CD4-positive, alpha-beta T cell (primary cell): ENCODE measurements at places on chromosomes 1 and 21.

DNA sequence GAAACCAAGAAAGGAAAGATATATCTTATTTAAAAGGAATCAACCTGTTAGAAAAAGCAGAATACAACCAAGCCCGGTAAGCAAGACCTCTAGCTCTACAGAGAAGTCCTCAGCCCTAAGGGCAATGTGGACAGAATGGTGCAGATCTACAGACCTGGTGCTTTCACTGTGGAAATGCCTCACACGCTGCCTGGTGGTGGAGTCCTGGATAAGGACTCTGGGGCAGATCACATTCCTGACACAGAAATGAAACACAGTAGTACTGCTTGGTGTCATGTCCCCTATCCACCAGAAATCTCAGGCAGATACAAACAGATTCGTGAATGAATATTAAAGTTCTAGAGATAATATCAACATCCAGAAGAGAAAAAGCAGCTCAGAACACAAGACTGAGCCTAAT is 6.8 kb downstream of the CNN3 start:
- H3K4me1 ChIP-seq: no peaks in the 10 kb centered on the region
- H3K27me3 ChIP-seq: peaks cover 6% of the 10 kb centered on the region
- H3K4me3 ChIP-seq: no peak overlapping the region
- H3K36me3 ChIP-seq: no peaks in the 10 kb centered on the region
- no peak overlapping the region for H3K27ac ChIP-seq
- DNase-seq: no peak

- peaks cover 15% of the 10 kb centered on the region for H3K27me3 ChIP-seq
- DNase-seq: no peak
- H3K36me3 ChIP-seq: no peaks in the 10 kb centered on the region
- H3K4me3 ChIP-seq: no peak overlapping the region
- H3K4me1 ChIP-seq: no peaks in the 10 kb centered on the region
- no peak overlapping the region for H3K27ac ChIP-seq
Observed at GRCh38 chr1:215076322-215076721, 6.2 kb upstream of the KCNK2 start.

- peaks cover 10% of the 10 kb centered on the region for H3K4me1 ChIP-seq
- no peak for DNase-seq
- no peaks in the 10 kb centered on the region for H3K27me3 ChIP-seq
- H3K4me3 ChIP-seq: no peak within 1 kb of the TSS
- no peak within 1 kb of the TSS for H3K27ac ChIP-seq
- peaks cover 23% of the 10 kb centered on the region for H3K36me3 ChIP-seq
Observed at GRCh38 chr1:41021526-41022308, at the start of gene SLFNL1. SLFNL1 (minus strand) TSS chr1:41021725; CDS start chr1:41020660, 1,065 bp downstream.

- H3K27ac ChIP-seq: no peak overlapping the region
- peaks cover under 1% of the 10 kb centered on the region for H3K27me3 ChIP-seq
- DNase-seq: no peak
Observed at GRCh38 chr1:2449636-2450454, 26.2 kb upstream of the PLCH2 start.

DNA sequence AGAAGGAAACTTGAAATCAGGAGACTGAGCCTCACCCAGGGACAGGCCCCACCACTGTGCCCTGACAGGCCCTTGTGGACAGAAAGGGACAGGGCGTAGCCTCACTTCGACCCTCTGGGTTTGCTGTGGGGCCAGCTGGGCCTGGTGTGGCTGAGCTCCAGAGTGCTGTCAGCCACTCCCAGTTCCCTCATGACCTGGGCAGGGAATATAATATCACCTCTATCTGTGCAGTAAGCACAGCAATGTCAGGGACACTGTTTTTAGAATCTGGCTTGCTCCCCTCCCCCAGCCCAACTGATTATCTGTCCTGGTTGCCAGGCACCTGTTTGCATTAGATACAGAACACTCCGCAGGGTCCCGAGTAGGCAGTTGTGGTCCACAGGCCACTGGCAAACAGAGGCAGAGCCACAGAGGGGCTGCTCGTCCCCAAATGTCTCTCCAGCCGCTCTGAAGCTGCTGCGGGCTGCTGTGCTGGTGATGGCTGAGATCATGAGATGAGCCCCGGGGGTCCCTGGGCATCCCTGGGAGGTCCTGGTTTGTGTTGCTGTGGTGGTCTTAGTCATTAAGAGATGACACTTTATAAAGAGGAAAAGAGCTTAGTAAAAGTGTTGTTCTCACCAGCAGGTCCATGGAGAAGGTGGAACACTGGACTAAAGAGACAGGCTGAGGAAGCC is 51.6 kb downstream of the ETS2 start:
- H3K27ac ChIP-seq: no peak overlapping the region
- H3K27me3 ChIP-seq: no peaks in the 10 kb centered on the region
- DNase-seq: no peak
- H3K36me3 ChIP-seq: no peaks in the 10 kb centered on the region
- no peak overlapping the region for H3K4me3 ChIP-seq
- H3K4me1 ChIP-seq: peaks cover 6% of the 10 kb centered on the region

GRCh38 chr1:54118704-54119103 is 34.1 kb downstream of the CDCP2 start:
- DNase-seq: no peak
- no peak overlapping the region for H3K27ac ChIP-seq
- no peak overlapping the region for H3K4me3 ChIP-seq
- H3K4me1 ChIP-seq: peaks cover 9% of the 10 kb centered on the region

GRCh38 chr1:109834951-109835350 is 71.2 kb upstream of the EPS8L3 start:
- H3K36me3 ChIP-seq: no peaks in the 10 kb centered on the region
- no peak overlapping the region for H3K4me3 ChIP-seq
- no peak for DNase-seq
- no peak overlapping the region for H3K27ac ChIP-seq
- no peaks in the 10 kb centered on the region for H3K27me3 ChIP-seq

DNA sequence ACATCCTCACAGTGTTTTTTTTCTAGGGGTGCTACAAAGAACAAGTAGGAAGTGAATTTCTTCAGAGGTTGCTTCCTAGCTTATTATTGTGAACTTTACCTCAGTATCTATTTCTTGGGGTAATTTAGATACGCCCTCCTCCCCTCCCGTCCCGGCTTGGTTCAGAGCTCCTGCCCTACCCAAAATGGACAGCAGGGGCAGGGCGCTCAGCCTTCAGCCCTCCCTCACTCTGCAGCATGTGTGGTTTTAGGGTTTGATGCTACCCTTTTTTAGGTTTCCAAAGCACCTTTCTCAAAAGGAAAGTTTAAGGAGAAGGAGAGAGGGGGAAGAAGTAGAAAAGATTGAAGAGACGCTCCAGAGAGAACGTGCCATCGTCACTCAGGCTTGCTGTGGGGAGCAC is 16.9 kb upstream of the POGK start:
- DNase-seq: no peak
- H3K4me1 ChIP-seq: no peaks in the 10 kb centered on the region
- no peak overlapping the region for H3K27ac ChIP-seq
- H3K4me3 ChIP-seq: no peak overlapping the region

DNA sequence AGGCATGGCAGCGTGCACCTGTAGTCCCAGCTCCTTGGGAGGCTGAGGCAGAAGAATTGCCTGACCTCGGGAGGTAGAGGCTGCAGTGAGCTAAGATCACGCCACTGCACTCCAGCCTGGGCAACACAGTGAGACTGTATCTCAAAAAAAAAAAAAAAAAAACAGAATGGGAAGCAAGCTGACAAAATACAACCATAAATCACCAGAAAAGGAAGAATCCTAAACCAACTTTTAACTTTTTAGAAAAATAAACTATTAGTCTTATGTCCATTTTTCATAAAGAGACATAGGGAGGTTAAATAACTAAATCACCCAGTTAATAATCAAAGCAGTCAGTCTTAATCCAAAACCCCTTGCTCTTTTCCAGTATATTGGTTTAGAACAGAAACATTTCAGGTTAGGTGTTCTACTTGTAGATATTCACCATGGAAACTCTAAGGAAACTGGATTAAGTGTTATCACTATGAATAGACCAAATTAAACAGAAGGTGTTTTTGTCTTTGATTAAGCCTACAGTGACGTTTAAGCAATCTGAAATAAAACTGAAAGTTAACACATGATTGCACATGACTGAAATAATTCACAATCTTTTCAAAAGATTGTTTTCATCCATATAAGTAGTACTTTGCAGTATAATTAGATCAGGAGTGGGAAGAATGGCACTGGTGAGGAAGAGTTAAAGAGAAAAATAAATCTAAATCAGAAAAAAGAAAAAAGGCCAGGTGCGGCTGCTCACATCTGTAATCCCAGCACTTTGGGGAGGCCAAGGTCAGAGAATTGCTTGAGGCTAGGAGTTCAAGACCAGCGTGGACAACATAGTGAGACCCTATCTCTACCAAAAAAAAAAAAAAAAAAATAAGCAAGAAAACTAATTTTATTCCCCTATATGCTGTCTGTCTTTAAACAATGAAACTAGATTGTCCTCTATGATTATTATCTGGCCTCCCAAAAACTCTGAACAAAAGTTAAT is 9.6 kb downstream of the CDC42BPA start:
- DNase-seq: no peak
- H3K27ac ChIP-seq: no peak overlapping the region
- H3K4me3 ChIP-seq: no peak overlapping the region
- peaks cover 12% of the 10 kb centered on the region for H3K27me3 ChIP-seq
- H3K4me1 ChIP-seq: no peaks in the 10 kb centered on the region
- H3K36me3 ChIP-seq: no peaks in the 10 kb centered on the region

DNA sequence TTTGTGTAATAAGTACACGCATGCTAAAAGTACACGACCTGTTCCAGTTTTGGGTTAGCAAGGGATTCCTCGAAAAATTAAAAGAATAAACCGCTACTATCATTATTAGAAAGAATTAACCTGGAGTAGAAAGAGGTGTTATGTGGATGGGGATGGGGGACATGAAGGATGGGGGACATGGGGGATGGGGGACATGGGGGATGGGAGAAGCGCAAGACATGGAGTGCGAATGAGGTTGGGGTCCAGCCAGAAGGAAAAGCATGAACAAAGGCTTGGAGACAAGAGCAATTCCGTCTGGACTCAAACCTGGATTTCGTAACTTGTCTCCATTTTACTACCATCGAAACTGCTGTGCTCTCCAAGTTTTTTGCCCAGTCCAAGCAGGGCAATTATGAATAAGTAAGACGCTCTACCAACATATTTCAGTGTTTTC is 591 bp upstream of the KDM1A start:
- H3K27me3 ChIP-seq: no peaks in the 10 kb centered on the region
- peaks cover 25% of the 10 kb centered on the region for H3K4me1 ChIP-seq
- no peak for DNase-seq
- H3K4me3 ChIP-seq: peak overlapping the region; percentile 86

GRCh38 chr1:215761446-215761845 is 194.3 kb downstream of the KCTD3 start:
- H3K4me1 ChIP-seq: no peaks in the 10 kb centered on the region
- no peaks in the 10 kb centered on the region for H3K27me3 ChIP-seq
- no peak overlapping the region for H3K4me3 ChIP-seq
- no peak overlapping the region for H3K27ac ChIP-seq

DNA sequence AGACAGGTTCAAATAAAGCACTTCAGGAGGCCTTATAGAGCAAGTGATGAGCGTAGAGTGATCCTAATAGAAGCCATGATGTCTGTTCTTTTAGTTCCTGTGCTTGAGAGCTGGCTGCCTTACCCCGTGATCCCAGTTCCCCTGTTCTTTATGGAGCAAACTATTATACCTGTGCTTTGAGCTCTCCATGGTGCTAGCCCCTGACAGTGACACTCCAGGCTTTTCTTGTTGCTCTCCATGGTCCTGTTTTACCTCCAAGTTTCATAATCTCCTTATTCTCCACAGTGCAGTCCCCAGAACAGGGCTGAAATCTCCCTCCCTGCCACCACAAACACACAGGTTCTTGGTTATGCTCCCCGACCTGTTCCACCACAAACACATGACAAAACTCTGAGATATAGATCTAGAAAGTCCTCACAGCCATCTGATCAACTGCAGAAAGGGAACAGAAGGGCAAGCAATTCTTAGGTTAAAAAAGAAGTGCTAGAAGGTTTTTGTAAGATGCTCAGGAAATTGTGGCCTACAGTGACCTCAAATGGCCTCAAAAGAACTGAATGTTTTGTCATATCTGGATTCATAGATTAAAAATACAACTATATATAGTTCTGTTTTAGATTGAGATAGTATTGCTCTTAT is 6.0 kb downstream of the CADM3 start:
- no peaks in the 10 kb centered on the region for H3K4me1 ChIP-seq
- H3K4me3 ChIP-seq: no peak overlapping the region
- H3K27ac ChIP-seq: no peak overlapping the region
- H3K27me3 ChIP-seq: peaks cover 50% of the 10 kb centered on the region
- H3K36me3 ChIP-seq: no peaks in the 10 kb centered on the region
